ENCODE measurements at places on chromosomes 4 and X.

GRCh38 chrX:97672138-97672537 lies 788.4 kb downstream of the RPA4 start:
- no peak for DNase-seq

GRCh38 chr4:150243932-150244331 lies 165.7 kb downstream of the DCLK2 start:
- DNase-seq: no peak

GRCh38 chr4:101200561-101200960 lies 146.8 kb downstream of the PPP3CA start:
- no peak for DNase-seq

GRCh38 chrX:13374364-13374763 lies 54.5 kb upstream of the ATXN3L start:
- DNase-seq: no peak

GRCh38 chrX:131752493-131753198 lies 208.8 kb downstream of the OR13H1 start:
- DNase-seq: no peak

GRCh38 chrX:135521405-135522131 lies 1.1 kb downstream of the INTS6L start:
- DNase-seq: no peak

DNA sequence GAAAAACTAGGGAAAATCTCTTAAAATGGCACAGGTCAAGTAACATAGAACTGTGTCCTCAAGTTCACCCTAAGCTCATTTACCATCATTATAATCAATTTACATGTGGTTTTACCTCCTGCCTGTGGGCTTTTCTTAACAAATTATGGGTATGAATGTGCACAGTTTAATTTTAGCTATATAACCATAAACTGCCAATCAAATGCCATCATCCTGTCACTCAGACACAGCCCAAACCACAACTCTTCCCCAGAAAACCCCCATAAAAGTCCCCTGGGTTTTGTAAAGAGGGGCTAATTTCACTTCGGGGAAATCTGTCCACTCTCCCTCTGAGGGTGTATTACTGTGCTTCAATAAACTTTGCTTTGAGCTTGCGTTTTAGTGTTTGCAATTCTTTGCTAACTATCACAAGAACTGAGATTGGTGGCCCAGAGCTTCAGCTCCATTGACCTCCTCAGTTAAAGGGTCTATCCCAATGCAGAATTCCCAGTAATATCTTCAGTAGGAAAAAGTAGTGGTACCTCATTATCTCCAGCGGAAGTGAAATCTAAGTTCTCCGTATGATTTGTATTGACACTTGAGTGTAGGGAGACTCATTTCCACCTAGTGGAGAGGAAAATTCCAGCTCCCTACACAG lies 394.6 kb downstream of the SPOCK3 start:
- no peak for DNase-seq
